HT-29 (cell line): ENCODE measurements at places on chromosomes 5 and 9.

DNA sequence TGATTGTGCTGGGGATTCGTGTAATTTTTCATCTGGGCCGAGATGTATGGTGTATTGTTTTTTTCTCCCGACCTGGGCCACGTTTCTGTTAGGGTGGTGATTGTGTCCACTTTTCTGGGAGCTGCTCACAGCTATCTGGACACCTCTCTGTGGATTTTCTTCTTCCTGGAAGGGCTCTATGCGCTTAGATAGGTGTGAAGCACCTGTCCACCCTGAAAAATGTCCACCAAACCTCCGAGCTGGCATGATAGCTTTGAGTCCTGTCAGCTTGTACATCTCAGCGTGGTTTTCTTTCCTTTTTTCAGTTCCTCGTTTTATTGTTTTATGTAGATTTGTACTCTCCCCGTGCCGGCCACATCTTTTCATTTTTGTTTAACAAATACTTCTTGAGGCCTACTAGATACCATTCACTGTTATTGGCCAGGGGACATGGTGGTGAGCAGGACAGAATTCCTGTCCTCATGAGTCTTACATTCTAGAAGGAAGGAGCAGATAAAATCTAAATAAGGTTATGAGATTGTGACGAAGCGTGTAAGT lies 1.1 kb downstream of the UGCG start:
- DNase-seq: peak; percentile 62

- no peak for DNase-seq
These were observed 23.0 kb downstream of the IL7R start for GRCh38 chr5:35879649-35880048.

DNA sequence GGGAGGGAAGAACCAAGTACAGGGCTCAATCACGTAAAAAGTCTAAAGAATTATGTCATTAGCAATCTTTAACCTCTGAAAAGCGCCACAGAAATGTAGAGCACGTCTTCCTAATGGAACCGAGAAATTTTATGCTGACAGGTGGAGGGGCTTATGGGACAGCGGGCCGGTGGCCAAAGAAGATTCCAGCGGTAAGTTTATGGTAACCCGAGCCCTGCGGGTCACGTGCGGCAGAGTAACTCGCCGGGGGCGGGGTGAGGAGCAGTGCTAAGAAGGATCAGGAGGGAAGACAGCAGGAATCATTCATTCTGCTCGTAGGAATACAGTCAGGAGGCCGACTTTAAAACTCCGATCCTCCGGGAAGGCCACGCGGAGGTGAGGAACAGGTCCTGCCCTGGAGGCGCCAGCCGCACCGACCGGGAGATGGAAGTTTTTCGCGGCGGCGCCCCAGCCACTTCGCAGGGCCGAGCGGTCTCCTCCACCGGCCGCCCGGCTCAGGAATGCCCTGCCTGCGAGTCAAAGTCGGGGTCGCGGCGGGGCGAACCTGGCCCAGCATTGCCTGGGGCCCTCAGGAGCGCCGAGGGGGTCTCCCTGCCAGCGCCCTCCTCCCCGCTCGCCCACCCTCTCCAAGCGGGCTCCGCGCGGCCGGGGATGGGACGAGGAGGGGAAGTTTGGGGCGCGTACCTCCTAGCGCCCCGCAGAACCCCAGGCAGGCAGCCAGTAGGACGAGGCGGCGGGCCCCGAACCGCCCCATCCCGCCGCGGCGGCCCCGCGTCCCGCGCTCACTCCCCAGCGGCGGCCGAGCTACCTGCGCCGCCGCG lies 101.8 kb downstream of the ESM1 start:
- DNase-seq: no peak

DNA sequence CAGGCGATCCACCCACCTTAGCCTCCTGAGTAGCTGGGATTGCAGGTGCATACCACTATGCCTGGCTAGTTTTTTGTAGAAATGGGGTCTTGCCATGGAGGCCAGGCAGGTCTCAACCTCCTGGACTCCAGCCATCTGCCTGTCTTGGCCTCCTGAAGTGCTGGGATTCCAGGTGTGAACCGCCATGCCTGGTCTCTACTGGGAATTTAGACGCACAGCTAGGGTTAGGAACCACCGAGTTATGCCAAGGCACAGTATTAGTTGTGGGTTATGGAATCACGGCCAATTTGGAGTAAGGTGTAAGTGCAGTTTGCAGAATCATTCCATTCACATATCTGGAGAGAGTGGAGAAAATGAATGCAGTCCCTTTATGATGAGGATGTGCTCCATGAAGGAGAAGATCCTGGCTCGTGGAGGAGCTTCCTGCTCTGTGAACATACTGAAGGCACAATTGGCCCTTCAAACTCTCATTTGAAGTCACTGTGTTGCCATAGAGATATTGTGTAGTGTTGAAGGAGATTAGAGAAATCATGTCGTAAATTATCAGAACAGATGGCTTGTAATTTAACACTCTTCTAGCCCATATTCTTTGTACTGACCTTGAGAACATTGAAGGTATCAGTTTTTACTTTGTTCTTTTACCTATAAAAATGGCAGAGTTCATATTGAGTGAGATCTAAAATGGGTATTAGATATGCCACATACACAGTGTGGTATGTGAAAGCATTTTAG lies 18.8 kb downstream of the TRIO start:
- DNase-seq: peak; percentile 23

- peak; percentile 87 for DNase-seq
These were observed 212.0 kb downstream of the ARHGAP26 start for GRCh38 chr5:142981886-142982820.

DNA sequence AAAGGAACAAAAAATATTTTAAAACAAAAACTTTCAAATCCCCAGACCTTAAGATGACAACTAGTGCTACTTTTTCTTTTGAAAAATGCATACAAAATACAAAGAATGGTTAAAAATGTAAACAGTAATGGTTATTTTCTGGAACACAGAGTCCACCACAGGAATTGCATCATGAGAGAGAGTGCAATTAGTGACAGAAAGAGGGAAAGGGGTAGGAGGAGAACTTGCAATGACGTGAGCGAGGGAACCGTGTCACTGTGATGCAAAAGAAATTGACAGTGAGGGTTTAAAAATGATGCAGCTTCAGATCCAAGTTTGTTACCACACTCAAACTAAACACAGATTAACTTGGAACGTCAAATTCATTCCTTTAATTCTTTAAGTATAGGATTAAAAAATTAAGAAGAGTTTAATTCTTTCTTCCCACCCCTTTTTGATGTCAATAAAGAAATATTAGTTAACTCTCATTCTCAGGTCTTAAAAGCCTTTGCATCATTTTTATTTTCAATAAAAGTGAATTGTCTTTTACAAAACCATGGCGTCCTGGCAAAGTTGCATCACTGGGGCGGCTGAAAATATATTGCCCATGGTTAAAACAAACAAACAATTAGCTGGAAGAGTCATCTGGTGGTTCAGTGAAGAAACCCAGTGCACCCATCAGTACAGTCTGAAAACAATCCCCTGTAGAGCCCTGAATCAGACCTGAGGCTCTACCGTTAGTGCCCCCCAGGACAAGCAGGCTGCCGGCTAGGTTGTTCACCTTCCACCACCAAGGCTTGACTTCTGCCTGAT lies 39.5 kb downstream of the MACROH2A1 start:
- no peak for DNase-seq

GRCh38 chr9:96487949-96488348 lies 38.0 kb downstream of the HABP4 start:
- no peak for DNase-seq

GRCh38 chr9:96721731-96722429 lies 56.0 kb downstream of the ZNF510 start:
- DNase-seq: no peak

GRCh38 chr5:7779019-7780005 lies 71.6 kb downstream of the CFAP90 start:
- no peak for DNase-seq

GRCh38 chr5:111447822-111448221 lies 64.5 kb downstream of the STARD4 start:
- DNase-seq: no peak

GRCh38 chr5:55427157-55427556 lies 107.6 kb downstream of the PLPP1 start:
- DNase-seq: no peak

DNA sequence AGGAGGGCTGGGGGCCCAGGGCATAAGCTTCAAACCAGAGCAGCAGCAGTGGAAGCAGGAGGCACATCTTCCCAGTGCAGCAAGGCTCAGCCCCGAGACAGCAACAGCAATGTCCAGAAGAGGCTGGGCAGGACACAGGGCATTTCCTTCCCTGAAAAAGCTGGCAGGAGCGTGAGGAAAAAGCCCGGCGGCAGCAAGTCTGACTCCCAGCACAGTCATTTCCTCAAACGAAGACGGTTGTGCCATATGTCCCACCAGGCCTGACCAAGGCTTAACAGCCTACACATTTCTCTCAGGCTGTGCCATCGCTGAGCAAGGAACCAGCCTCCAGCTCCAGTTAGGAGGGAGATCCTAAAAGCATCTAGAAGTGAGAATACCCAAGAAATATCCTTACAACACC lies 74.5 kb downstream of the APTX start:
- DNase-seq: no peak

DNA sequence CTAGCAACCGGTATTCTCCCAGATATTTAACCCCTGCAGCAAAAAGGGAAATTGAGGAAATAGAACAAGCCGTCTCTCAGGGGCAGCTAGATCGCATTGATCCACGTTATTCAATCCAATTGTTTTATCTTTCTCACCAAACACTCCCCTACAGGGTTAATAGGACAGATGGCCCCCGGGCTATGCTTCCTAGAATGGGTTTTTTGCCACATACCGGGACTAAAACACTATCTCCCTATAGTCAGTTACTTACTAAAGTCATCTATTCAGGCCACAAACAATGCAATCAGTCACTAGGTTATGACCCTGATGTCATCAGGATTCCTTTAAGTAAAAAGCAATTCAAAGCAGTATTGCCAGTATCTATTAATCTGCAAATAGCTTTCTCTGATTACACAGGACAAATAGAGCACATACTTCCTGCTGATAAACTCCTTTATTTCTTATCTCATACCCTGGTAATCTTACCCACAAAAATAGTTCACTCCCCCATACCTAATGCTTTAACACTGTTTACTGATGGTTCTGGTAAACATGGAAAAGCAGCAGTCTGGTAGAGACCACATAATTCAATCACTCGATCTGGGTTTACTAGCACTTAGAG lies 159.0 kb downstream of the CPLANE1 start:
- no peak for DNase-seq

DNA sequence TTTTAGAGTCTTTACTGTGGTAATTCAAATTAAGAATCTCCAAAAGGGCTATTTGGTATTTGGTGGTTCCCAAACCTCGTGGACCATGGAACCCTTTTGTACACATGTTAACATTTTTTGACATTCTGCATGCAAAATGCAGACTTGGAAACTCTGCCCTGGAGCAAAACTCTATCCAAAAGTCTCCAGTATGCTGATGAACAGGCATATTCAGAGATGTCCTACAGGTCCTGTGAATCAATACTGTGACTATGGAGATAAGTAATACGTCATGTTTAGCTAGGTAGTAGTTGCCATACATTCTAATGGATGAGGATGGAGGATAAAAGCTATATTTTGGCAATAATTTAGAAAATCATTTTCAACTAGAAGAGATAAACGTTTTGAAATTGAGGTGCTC lies 218.1 kb downstream of the SMARCA2 start:
- DNase-seq: no peak

GRCh38 chr5:140840978-140841962 lies at the start of gene PCDHA8:
TSS of gene PCDHA8 (plus strand) at chr5:140841187. CDS start at chr5:140841322, 135 bp downstream.
- DNase-seq: peak; percentile 25

GRCh38 chr5:74889523-74890105 lies 23.4 kb upstream of the FAM169A start:
- DNase-seq: no peak

DNA sequence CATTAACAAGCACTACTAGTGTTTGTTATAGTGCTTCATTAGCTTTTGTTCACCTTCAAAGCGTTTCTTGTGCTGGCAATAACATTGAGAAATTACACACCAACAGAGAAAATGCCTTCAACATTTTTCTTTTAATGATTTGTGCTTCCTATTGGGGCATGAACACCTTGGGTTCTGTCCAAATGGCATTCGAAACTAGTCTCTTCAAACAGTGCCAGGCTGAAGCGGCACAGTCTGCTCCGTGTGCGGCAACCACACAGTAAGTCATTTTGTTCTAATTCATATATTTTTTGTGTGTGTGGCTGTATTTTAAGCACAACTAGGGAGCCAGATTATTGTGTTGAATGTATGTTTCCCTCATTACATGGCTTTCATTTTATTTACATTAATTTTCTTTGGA lies 414.7 kb upstream of the SGCD start:
- DNase-seq: no peak

DNA sequence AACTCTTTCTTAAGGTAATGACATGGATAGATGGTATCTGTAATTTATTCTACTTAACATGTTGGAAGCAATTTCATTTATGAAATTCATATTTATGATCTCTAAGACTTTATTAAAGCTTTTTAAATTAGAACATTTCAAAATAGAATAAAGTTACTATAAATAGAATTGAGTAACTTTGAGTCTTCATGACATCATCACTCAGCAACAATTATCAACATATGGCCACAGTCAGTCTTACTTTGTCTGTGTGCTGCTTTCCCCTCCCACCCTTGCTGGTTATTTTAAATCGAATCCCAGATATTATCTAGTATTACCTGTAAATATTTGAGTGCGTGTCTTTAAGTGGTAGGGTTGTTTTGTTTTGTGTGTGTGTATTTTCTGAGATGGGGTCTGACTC lies 65.2 kb downstream of the IPO11 start:
- DNase-seq: no peak

GRCh38 chr9:90975781-90976538 lies 174.3 kb downstream of the SYK start:
- DNase-seq: no peak

DNA sequence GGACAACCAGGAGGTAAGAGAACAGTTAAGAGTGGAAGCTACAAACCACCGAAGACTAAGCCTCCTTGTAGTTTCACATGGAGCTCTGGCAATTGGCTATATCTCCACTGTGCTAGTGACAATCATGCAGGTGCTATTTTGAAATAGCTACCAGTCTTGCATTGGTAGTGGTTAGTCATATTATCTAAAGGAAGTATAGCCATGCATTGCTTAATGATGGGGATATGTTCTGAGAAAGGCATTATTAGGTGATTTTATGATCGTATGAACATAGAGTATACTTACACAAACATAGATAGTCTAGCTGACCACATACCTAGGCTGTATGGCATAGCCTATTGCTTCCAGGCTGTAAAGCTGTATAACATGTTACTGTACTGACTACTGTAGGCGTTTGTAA lies 28.4 kb downstream of the HSDL2 start:
- DNase-seq: no peak
